Bronchial epithelial cell (primary cell): ENCODE measurements at places on chromosomes 12 and 14. TPM values are rescaled to one million over a fixed set of nuclear protein-coding genes. Genes with fewer than 3 reads are reported as not detected.

The FAM90A1 gene
- not detected in 2 replicates for total RNA-seq

The PPP4R4 gene
- total RNA-seq, result 14.0 and 23.8 TPM in 2 replicates

The GPR132 gene
- total RNA-seq, result 0.13 TPM in 1 of 2 replicates, not detected in the other

The AQP2 gene
- total RNA-seq, result not detected in 2 replicates

The TDRD9 gene
- 0.51 and 0.53 TPM in 2 replicates for total RNA-seq

The MAP3K9 gene
- 11.6 and 13.8 TPM in 2 replicates for total RNA-seq

The UNC79 gene
- total RNA-seq, result under 0.01 TPM in 2 replicates

The PPFIA2 gene
- total RNA-seq, result 0.26 TPM in 1 of 2 replicates, not detected in the other

- DNase-seq, result peak; percentile 75
Measured at GRCh38 chr14:56608689-56609088, 29.1 kb downstream of the TMEM260 start.

- DNase-seq, result no peak
Measured at GRCh38 chr14:76591266-76591665, 170.0 kb upstream of the VASH1 start.

- DNase-seq, result peak; percentile 53
Measured at GRCh38 chr14:105204206-105204930, 23.3 kb upstream of the NUDT14 start.

GRCh38 chr12:120110550-120111501 lies 5.7 kb downstream of the RAB35 start:
- no peak for DNase-seq

DNA sequence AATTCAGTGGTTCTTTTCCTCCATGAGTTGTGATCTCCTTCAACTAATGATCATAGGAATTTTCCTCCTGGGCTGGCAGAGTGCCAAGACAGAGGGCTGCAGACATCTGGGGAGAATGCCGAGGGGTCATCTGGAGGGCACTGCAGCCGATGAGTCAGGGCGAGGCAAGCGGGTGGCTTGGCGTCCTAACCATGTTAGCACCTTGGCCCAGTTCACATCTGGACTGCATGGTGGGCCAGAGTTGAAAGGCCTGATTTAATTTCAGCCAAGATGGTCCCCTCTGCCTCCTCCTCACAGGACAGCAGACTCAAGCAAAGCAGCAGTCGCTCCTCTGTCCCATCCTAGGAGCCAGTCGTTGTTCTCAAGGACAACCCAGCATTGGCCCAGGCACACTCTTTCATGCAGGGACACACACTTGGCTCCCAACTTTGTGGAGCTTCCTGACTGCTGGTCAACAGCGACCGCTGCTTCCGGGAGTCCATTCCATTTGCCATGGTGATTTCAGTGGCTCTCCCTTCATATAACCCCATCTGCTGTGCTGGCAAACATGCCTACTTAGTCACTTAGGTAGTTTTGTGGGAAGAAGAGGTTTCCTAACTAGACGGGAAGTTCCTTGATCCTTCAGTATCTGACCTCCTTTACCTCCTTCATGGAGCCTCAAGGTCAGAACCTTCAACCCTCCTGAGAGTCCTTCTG lies 161.8 kb downstream of the TTC8 start:
- no peak for DNase-seq
